Left cardiac atrium (tissue), 4 donors: ENCODE measurements at places on chromosomes 12 and 14. TPM values are rescaled to one million over a fixed set of nuclear protein-coding genes. Genes with fewer than 3 reads are reported as not detected.

KCNK10 gene
- not detected for total RNA-seq

TEX52 gene
- not detected for total RNA-seq

C1S gene
- total RNA-seq: 222 TPM

VWF gene
- total RNA-seq: 483 TPM

AQP6 gene
- total RNA-seq: 0.77 TPM

SLC7A8 gene
- total RNA-seq: 16.2 TPM

CYP46A1 gene
- total RNA-seq: 4.1 TPM

DCAF4 gene
- 8.3 TPM for total RNA-seq

ADAMTS20 gene
- not detected for total RNA-seq

CPNE6 gene
- not detected for total RNA-seq

RNASE7 gene
- total RNA-seq: not detected

TMEM132D gene
- 0.05 TPM for total RNA-seq

DNA sequence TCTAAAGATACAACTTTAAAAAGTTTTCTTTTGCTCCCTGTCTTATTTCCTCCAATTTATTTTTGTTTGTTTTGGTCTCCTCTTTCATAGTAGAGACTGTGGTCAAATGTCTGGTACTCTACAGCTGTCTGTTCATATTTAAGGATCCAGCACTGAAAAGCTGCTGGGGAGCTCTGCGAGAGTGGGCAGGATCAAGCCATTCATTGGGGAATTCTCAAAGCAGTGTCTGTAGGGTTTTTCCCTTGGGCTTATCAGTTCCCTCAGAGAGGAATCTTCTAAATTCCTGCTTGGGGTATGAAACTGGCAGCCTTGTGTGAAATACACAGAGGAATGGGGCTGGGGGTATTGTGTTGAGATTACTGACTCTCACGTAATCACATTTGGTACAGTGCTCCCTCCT lies 52.3 kb downstream of the FNTB start:
- no peak for DNase-seq

DNA sequence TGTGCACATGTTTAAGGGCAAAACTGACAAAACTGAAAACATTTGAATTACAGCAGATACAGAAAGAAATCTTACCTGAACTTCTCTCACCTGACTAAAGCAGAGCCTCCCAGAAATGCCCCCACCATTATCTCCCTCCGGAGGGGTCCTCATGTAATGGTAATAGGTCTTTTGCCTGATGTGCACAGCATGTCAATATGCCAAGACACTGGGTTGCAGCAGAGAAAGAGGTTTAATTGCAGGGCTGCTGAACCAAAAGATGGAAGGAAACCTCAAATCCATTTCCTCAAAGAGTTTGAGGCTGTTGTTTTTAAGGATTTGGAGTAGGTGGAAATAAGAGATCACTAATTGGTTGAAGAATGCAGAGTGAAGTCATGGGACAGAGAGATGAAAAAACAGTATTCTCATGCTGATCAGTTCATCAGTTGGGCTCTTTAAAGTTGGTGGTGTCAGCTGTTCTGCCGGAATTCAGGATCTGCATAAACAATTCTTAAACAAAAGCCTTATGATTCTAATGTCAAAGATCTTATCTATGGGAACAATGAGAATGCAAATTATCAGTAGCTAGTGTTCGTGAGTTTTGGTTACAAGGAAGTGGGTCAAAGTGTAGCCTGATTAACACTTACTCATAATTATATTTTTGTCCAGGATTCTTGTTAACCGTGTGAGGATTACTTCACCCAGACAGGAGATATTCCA lies 18.2 kb downstream of the ANG start:
- DNase-seq: no peak

DNA sequence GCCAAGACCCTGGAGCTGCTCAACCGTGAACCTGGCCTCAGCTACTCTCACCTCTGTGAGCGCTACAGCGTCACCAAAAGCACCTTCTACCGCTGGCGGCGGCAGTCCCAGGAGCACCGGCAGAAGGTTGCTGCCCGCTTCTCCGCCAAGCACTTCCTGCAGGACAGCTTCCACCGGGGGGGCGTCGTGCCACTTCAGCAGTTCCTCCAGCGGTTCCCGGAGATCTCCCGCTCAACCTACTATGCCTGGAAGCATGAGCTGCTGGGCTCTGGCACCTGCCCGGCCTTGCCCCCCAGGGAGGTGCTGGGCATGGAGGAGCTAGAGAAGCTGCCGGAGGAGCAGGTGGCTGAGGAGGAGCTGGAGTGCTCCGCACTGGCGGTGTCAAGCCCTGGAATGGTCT lies 9.3 kb downstream of the VRTN start:
- DNase-seq: no peak

DNA sequence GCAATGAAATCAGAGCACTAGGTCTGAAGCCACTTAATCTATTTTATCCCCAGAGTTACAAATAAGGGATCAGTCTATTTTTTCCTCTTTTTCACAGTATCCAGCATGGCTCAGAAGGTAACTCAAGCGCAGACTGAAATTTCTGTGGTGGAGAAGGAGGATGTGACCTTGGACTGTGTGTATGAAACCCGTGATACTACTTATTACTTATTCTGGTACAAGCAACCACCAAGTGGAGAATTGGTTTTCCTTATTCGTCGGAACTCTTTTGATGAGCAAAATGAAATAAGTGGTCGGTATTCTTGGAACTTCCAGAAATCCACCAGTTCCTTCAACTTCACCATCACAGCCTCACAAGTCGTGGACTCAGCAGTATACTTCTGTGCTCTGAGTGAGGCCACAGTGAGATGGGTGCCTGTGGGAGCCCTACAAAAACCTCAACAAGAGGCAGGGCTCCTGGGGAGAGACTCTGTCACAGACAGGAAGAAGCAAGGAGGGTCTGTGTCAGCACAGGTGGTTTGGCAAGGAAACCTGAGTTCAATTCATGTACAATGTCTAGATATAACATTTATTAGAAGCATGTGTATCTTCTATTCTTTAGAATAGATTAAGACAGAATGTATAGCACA lies 334.3 kb upstream of the OR4E1 start:
- no peak for DNase-seq

GRCh38 chr12:115630136-115630535 lies 647.4 kb downstream of the MED13L start:
- no peak for DNase-seq

- DNase-seq: no peak
These were observed 187.6 kb downstream of the NOVA1 start for GRCh38 chr14:26410189-26410685.

DNA sequence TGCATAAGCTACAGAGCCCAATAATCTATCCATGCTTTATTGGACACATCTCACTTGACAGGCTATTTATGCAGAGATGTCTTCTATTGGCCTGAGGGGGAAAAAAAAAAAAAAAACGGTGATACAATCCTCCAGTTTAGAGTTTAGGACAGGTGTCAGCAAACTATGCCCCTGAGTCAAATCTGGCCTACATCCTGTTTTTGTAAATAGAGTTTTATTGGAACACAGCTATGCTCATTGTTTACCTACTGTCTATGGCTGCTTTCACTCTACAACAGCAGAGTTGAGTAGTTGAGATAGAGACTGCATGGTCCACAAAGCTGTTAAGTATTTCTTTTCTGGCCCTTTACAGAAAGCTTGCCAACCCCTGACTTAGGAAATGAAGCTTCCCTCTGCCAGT lies 403.1 kb downstream of the C12orf75 start:
- no peak for DNase-seq

- DNase-seq: no peak
These were observed 32.6 kb upstream of the SLC2A13 start for GRCh38 chr12:40138526-40138925.

- DNase-seq: no peak
These were observed 184.4 kb downstream of the SYT1 start for GRCh38 chr12:79048962-79049361.

GRCh38 chr12:130973906-130974305 lies 20.2 kb downstream of the ADGRD1 start:
- no peak for DNase-seq

GRCh38 chr12:52285851-52286530 lies 5.3 kb downstream of the KRT81 start:
- no peak for DNase-seq

GRCh38 chr14:50095895-50096294 lies 20.5 kb downstream of the VCPKMT start:
- DNase-seq: no peak

- DNase-seq: no peak
These were observed 153.3 kb upstream of the CLEC14A start for GRCh38 chr14:38409071-38409705.

DNA sequence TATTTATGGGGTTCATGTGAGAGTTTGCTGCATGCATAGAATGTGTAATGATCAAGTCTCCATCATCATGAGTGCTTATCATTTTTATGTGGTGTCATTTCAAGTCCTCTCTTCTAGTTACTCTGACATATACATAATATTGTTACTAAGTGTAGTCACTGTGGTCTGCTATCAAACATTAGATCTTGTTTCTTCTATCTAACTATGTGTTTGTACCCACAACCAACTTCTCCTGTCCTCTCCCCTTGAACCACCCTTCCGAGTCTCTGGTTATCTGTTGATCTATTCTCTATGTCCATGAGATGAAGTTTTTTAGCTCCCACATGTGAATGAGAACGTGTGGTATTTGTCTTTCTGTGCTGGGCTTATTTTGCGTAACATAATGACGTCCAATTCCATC lies 107.7 kb downstream of the RAD51B start:
- no peak for DNase-seq

GRCh38 chr14:93232159-93232558 lies 25.1 kb downstream of the UBR7 start:
- no peak for DNase-seq

DNA sequence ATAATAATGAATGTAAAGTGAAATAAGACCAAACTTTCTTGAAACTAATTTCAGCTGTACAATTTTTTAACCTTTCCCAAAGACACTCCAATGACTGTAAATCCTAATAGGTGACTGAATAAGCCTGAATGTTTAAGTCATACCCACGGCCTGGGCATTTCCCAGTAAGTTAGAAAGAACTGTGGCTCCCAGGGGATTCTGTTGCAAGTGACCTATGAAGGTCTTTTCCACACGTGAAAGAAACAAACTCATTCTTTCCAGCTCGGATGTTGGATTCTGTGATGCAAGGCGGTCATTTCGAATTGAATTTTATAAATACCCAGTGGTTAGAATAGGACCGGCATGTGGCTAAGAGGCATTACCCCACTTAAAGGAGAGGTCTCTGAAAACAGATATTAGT lies 1134.4 kb downstream of the GALC start:
- no peak for DNase-seq

- DNase-seq: no peak
These were observed 3.6 kb downstream of the BMAL2 start for GRCh38 chr12:27336282-27336653.

DNA sequence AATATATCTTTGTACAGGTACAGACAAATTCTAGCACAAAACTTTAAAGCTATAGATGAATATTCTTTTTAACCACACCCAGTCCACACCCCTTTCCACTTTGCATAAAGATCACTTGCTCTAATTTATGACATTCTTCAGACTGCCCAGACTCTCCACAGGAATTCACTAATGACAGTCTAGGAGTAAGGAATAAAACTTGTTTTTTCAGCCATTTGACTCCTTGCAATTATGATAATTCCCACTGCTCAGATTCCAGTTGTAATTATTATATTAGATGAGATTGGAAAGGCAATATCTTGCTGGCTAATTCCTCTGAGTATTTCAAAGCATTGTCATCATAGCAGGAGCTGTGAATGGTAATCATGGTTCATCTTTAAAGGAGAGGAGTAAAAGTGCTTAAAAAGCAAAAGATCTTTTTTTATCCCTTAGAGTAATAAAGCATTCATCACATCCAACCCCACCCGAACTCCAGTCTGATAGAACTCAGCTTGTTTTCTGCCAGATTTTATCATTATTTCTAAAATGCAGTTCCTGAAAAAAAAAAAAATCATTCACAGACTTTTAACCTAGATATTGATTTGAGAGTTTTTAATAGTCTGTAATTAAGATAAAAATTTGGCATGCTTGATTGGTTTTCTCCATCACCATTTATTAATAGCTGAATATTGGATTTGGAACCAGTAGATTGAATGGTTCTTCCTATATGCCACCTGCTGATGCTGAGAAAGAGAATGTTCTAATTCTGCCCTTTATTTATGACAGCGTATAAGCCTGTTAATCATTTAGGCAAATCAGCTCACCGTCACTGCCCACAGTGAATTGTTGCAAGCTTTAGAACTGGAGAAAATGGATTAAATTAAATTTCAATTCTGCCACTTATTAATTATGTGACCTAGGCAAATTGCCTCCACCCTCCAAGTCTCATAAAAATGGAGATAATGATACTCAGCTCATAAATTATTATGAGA lies 93.9 kb upstream of the RASSF8 start:
- no peak for DNase-seq

- DNase-seq: no peak
These were observed 406.3 kb upstream of the MGAT4C start for GRCh38 chr12:86662464-86662863.

- no peak for DNase-seq
These were observed 18.7 kb downstream of the FLVCR2 start for GRCh38 chr14:75597149-75597548.

- DNase-seq: no peak
These were observed 188.7 kb upstream of the IGF1 start for GRCh38 chr12:102669056-102669455.

DNA sequence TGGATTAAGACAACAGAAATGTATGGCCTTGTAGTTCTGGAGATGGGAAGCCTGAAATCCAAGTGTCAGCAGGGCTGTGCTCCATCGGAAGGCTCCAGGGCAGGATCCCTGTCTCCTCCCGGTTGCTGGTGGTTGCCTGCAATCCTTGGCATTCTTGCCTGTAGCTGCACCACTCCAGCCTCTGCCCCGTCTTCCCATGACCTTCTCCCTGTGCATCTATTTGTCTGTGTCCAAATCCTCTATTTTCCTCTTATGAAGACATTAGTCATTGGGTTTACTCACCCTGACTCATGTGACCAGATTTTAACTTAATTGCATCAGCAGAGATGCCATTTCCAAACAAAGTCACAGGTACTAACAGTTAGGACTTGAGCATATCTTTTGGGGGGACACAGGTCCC lies 15.1 kb downstream of the TUNAR start:
- no peak for DNase-seq

DNA sequence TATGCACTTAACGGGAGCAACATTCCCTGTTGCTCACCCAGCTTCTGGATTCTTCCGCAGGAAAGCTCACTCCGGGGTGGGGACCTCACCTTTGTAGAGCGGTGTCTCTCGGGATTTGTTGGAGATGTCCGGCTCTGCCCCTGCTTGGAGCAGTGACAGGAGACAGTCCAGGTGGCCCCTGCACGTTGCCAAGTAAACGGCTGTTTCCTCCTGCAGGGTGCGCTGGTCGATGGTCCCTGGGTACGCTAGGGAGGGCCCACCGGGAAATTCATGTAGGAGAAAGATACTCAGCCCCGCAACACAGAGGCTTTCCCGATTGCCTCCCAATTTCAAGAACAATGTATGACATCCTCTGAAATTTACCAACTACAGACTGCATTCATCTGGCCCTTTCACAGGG lies 23.1 kb downstream of the ASB2 start:
- DNase-seq: no peak

DNA sequence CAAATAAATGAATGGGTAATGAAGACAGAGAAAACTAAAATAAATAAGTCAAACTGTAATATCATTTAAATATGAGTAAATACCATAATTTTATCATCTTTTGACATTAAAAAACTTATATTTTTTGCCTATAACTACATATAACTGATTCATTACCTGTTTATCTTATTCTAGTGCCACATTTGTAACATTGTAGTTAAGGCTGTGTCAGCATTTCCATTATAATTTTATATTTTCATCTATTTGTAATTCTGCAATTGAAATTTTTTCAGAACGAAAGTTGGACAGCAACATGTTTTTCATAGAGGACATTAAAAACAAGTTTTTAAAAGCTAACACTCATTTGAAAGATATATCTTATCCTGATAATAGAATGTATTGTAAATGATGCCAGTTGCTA lies 1286.5 kb downstream of the LRFN5 start:
- DNase-seq: no peak

GRCh38 chr12:1608713-1609119 lies 14.3 kb upstream of the FBXL14 start:
- DNase-seq: no peak
